ENCODE measurements at places on chromosomes 12 and 14.
A peak's percentile ranks its signal among the peaks of the same experiment; 100 is the strongest.

- DNase-seq: no peak
Measured at GRCh38 chr12:26845984-26846383, 13.0 kb upstream of the ITPR2 start.

- peak; percentile 41 for DNase-seq
Measured at GRCh38 chr12:12441843-12442461, 85.1 kb downstream of the BORCS5 start.

- DNase-seq: no peak
Measured at GRCh38 chr12:33438851-33439586, 600 bp downstream of the SYT10 start.

- DNase-seq: no peak
Measured at GRCh38 chr12:30908722-30909348, 17.7 kb upstream of the TSPAN11 start.

GRCh38 chr12:64323476-64324225 is 66.9 kb downstream of the C12orf56 start:
- DNase-seq: no peak

GRCh38 chr14:51014625-51015024 is 70.3 kb upstream of the PYGL start:
- no peak for DNase-seq

GRCh38 chr12:88658009-88658408 is 77.7 kb upstream of the KITLG start:
- DNase-seq: no peak

DNA sequence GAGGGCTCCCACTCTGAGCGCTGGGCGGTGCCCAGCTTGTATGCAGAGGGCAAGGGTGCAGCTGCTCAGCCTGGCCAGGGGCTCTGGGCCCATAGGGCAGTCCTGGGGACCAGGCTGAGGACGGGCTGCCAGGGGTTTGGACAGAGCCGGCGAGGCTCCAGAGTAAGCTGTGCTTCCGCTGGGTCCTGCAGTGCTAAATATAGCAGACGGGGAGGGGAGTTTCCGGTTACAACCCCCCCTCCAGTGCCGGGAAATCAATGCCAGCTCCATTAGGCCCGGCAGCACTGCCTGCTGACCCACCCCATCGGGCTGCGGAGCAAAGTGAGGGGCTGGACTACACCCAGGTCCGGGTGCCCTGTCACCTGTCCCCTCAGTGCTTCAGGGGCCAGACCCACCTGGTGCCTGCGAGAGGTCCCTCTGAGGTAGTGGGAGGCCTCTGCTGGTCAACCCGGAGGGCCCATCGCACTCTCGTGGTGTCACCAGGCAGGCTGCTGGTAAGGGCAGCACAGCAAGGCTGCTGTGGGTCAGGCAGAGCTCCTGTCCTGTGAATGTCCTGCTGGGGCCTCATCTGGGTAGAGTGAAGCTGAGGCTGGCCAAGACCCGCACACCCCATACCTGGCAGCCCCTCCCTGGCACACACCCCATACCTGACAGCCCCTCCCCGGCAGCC is 2.6 kb upstream of the JAG2 start:
- DNase-seq: no peak

- no peak for DNase-seq
Measured at GRCh38 chr12:128245905-128246304, 21.1 kb upstream of the TMEM132C start.

DNA sequence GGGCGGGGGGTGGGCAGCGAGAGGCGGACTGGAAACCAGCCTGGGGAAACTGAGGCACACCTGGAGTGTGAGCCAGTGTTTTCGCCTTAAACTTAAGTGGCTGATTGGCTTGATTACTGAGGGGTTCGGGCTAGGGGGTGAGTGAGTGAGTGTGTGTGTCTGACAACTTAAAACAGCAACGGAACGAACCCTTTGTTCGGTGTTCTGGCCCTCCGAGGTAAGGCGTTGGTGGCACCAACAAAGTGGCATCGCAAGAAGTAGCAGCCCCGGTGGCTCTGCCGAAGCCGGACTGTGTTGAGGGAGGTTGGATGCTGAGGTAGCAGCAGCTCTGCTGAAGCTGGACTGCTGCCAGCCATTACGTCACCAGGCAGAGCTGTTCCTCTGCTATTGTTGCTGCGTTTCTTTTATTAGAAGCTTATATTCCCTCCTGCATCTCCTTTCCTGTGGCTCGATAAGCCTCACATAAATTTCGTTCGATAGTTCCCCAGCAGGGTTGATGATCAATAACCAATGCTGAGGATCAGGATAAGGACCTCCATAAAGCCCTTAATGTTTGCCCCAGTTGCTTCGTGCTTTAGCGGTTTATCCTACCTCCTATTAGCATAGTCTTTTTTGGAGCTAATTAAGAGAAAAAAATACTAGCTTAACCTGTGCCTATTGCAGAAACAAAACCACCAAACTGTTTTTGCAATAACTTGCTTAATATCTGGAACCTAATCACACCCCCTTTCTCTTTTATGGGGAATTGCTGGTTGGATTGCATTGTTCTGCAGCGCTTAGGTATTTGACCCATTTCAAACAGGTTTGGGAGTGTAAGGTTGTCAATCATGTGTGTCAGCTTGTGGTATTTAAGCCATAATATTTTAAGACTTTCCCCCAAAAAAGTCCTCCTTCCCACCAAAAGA is 1.3 kb downstream of the GPR137C start:
- DNase-seq: peak; percentile 79

Measured in stimulated activated CD4-positive, alpha-beta T cell treated with anti-CD3 and anti-CD28 coated beads, Interleukin-4, amount 100 ng/mL, for 24 hours (primary cell).